ENCODE measurements at places on chromosomes 6 and 20. TPM values are rescaled to one million over a fixed set of nuclear protein-coding genes. Genes with fewer than 3 reads are reported as not detected.
A peak's percentile ranks its signal among the peaks of the same experiment; 100 is the strongest.

DNA sequence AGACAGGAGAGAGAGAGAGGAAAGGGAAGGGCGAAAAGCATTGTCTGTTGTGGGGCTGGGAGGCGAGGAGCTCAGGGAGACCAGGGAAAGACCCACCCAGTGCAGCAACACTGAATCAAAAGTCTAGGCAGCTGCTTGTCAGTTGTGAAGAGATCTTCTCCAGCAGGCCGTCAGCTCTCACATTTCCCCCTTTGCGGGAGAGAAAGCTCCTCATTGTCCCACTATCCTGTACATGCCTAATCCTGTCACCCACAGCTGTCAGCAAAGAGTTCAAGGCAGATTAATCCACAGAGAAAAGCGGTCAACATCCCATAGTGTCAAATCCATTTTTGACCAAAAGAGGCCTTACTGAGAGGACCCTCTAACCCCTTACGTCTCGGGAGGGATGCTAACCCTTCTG, 27.3 kb downstream of the RNF182 start:
- H3K36me3 ChIP-seq = no peaks in the 10 kb centered on the region
- no peaks in the 10 kb centered on the region for H3K4me1 ChIP-seq
- H3K4me3 ChIP-seq = no peak overlapping the region
- DNase-seq = no peak
- H3K27me3 ChIP-seq = no peaks in the 10 kb centered on the region
- no peak overlapping the region for H3K27ac ChIP-seq

- H3K27me3 ChIP-seq = no peaks in the 10 kb centered on the region
- H3K36me3 ChIP-seq = no peaks in the 10 kb centered on the region
- no peak overlapping the region for H3K27ac ChIP-seq
- no peaks in the 10 kb centered on the region for H3K4me1 ChIP-seq
- H3K4me3 ChIP-seq = no peak overlapping the region
Measured at GRCh38 chr20:46660487-46660886, 9.2 kb upstream of the SLC13A3 start.

GRCh38 chr20:46970937-46971630, 76.4 kb downstream of the EYA2 start:
- H3K4me1 ChIP-seq = no peaks in the 10 kb centered on the region
- H3K27me3 ChIP-seq = no peaks in the 10 kb centered on the region
- H3K36me3 ChIP-seq = no peaks in the 10 kb centered on the region
- no peak for DNase-seq
- no peak overlapping the region for H3K4me3 ChIP-seq
- no peak overlapping the region for H3K27ac ChIP-seq

DNA sequence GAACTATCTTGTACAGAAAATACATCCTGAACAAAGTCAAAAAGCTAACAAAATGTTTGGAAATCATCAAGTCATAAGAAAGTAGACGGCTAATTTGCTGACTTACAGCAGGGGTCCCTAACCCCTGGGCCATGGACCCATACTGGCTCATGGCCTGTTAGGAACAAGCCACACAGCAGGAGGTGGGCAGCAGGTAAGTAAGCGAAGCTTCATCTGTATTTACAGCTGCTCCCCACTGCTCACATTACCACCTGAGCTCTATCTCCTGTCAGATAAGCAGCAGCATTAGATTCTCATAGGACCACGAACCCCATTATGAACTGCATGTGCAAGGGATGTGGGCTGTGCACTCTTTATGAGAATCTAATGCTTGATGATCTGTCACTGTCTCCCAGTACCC, 115.5 kb downstream of the CDK19 start:
- no peaks in the 10 kb centered on the region for H3K27me3 ChIP-seq
- no peak for DNase-seq
- H3K4me3 ChIP-seq = no peak overlapping the region
- no peak overlapping the region for H3K27ac ChIP-seq
- no peaks in the 10 kb centered on the region for H3K4me1 ChIP-seq
- no peaks in the 10 kb centered on the region for H3K36me3 ChIP-seq

GRCh38 chr6:56046576-56046975, 171.2 kb upstream of the BMP5 start:
- DNase-seq = no peak
- H3K27me3 ChIP-seq = no peaks in the 10 kb centered on the region
- no peaks in the 10 kb centered on the region for H3K36me3 ChIP-seq
- no peaks in the 10 kb centered on the region for H3K4me1 ChIP-seq
- H3K27ac ChIP-seq = no peak overlapping the region

- no peaks in the 10 kb centered on the region for H3K36me3 ChIP-seq
- peaks cover 14% of the 10 kb centered on the region for H3K27me3 ChIP-seq
- DNase-seq = no peak
- peak overlapping the region; percentile 7 for H3K4me3 ChIP-seq
- no peaks in the 10 kb centered on the region for H3K4me1 ChIP-seq
- peak overlapping the region; percentile 23 for H3K27ac ChIP-seq
Measured at GRCh38 chr6:26252077-26252472, 112.9 kb upstream of the BTN3A2 start.

GRCh38 chr20:24960861-24961260, 11.8 kb downstream of the CST7 start:
- no peaks in the 10 kb centered on the region for H3K4me1 ChIP-seq
- H3K27ac ChIP-seq = no peak overlapping the region
- no peak overlapping the region for H3K4me3 ChIP-seq
- H3K27me3 ChIP-seq = no peaks in the 10 kb centered on the region

GRCh38 chr20:50408526-50409364, 101.4 kb upstream of the PTPN1 start:
- no peak for DNase-seq
- peak overlapping the region; percentile 67 for H3K27ac ChIP-seq
- H3K27me3 ChIP-seq = no peaks in the 10 kb centered on the region
- H3K36me3 ChIP-seq = no peaks in the 10 kb centered on the region

DNA sequence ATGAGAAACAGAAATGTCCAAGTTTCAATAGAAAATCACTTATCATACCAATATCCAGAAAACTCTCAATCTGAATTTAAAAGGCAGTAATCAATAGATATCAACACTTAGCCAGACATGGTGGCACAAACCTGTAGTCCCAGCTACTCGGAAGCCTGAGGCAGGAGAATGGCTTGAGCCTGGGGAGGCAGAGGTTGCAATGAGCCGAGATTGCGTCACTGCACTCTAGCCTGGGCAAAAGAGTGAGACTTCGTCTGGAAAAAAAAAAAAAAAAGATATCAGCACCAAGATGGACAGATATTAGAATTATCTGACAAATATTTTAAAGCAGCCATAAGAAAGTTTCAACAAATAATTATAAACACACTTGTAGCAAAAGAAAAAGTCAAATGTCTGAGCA, 47.0 kb downstream of the TCP11 start:
- no peak for DNase-seq
- H3K27ac ChIP-seq = no peak overlapping the region
- no peak overlapping the region for H3K4me3 ChIP-seq
- H3K27me3 ChIP-seq = no peaks in the 10 kb centered on the region
- H3K4me1 ChIP-seq = no peaks in the 10 kb centered on the region

DNA sequence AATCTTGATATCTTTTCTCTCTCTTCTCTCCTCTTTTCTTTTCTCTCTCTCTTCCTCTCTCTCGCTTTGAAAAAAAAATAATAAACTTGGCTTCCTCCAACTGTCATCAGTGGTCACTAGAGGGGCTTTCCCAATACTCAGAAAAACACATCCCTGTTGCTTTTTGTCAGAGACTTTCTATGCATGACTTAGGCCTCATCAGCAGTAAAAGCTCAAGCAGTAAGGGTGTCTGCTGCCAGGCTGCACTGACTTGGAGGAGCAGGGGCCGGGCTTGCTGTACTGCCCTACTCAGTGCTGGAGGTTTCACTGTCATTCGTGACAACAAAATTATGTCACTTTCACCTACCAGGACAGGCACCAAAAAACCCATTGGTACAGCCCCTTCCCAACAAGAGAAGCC, 272.0 kb downstream of the ADGB start:
- no peaks in the 10 kb centered on the region for H3K36me3 ChIP-seq
- no peak overlapping the region for H3K4me3 ChIP-seq
- no peaks in the 10 kb centered on the region for H3K27me3 ChIP-seq
- no peaks in the 10 kb centered on the region for H3K4me1 ChIP-seq
- no peak overlapping the region for H3K27ac ChIP-seq

DNA sequence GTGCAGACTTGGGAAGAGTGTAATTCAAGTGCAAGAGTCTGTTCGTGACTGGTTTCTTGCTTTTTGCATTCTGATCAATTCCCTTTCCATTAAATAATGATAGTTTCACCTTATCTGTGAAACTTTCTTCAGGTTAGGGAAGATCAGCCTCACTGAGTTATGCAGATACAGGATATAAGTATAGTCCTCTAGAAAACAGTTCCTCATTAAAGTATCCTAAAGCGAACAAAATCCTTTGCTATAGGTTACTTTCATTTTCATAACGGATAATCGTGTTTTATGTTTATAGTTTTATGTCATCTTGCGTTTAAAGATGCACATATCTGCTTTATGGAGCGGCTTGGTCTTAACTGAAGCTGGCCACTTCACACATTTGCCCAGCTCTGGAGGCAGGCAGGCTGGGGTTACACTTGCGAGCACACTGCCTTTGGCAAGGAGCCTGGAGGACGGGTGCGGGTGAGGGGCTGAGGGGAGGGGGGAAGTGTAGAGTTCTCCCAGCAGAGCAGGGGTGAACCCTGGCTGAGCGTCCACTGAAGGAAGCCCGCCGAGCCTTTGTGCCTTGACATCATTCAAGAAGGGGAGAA, 123.5 kb upstream of the IFNGR1 start:
- no peak for DNase-seq
- no peaks in the 10 kb centered on the region for H3K36me3 ChIP-seq
- H3K27ac ChIP-seq = no peak overlapping the region
- H3K27me3 ChIP-seq = no peaks in the 10 kb centered on the region

DNA sequence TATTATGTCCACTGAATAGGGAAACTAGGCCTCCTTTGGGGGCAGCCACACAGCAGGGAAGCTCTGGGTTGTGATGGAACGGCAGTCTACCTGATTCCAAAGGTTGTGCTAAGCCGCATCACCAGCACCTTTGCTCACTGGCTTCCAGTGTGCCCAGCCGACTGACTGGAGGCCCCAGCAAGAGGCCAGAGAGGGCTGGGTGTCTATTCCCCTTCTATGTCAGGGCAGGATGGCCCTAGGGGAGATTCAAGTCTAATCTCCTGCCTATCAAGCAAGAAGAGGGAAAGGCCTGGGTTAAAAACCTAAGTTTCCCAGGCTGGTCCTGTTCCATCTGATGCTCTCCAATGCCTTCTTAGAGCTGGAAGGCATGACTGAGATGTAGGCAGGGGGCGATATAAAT, 53.6 kb downstream of the JPH2 start:
- peak overlapping the region; percentile 70 for H3K27ac ChIP-seq
- no peak for DNase-seq
- H3K36me3 ChIP-seq = no peaks in the 10 kb centered on the region
- no peaks in the 10 kb centered on the region for H3K27me3 ChIP-seq

GRCh38 chr6:66264376-66264775, 557.4 kb upstream of the EYS start:
- no peaks in the 10 kb centered on the region for H3K4me1 ChIP-seq
- no peak for DNase-seq
- H3K27me3 ChIP-seq = no peaks in the 10 kb centered on the region
- H3K27ac ChIP-seq = no peak overlapping the region
- H3K36me3 ChIP-seq = no peaks in the 10 kb centered on the region
- H3K4me3 ChIP-seq = no peak overlapping the region

GRCh38 chr20:37602634-37603033, 75.0 kb upstream of the BLCAP start:
- no peak for DNase-seq
- H3K27ac ChIP-seq = no peak overlapping the region
- H3K4me1 ChIP-seq = no peaks in the 10 kb centered on the region
- H3K4me3 ChIP-seq = no peak overlapping the region
- no peaks in the 10 kb centered on the region for H3K36me3 ChIP-seq

GRCh38 chr6:28817808-28818145, 106.0 kb downstream of the TRIM27 start:
- H3K4me3 ChIP-seq = no peak overlapping the region
- peaks cover 15% of the 10 kb centered on the region for H3K27me3 ChIP-seq
- no peak overlapping the region for H3K27ac ChIP-seq
- no peaks in the 10 kb centered on the region for H3K4me1 ChIP-seq

DNA sequence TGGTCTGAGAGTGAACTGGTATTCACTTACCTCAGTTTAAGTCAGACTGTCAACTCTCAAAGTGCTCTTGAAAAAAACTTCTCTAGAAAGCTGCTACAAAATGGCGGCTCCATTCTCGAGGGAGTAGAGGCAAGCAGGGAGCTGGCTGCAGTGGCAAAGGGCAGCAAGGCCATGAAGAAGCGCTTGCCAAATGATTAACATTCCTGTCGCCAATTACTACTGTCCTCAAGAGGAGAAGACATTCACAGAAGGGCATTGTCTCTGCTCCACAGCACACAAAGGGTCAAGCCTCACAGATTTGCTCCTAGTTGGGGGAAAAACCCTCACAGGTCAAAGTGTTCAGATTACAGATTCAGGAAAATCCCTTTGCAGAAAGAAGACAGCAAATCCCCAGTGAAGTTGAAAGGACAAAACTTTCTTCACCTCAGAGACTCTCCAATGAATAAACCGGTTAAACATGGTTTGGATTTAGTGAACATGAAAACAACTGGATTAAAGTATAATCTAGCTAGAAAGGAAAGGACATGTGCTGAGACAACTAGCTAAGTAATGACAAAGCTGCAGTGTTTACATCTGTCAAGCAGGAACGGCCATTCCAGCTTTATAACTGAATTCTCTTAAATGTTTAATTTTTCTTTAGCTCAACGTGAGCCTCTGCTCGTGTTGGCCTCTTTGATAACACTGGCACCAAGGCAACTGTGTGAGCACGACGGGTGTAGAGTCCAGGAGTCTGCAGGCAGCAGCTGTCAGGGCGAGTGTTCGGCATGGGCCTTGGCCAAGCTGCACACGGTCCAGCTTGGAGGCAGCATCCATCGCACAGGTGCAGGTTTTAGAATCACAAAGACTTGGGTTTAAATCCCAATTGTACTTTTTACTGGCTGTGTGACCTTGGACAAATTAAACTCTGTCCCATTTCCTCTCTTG, 37.6 kb downstream of the NR2E1 start:
- no peaks in the 10 kb centered on the region for H3K27me3 ChIP-seq
- H3K27ac ChIP-seq = no peak overlapping the region
- no peaks in the 10 kb centered on the region for H3K36me3 ChIP-seq
- no peaks in the 10 kb centered on the region for H3K4me1 ChIP-seq
- no peak overlapping the region for H3K4me3 ChIP-seq

- no peaks in the 10 kb centered on the region for H3K27me3 ChIP-seq
- no peak overlapping the region for H3K4me3 ChIP-seq
- DNase-seq = no peak
- no peaks in the 10 kb centered on the region for H3K4me1 ChIP-seq
- no peak overlapping the region for H3K27ac ChIP-seq
Measured at GRCh38 chr6:13913226-13914001, 11.3 kb upstream of the RNF182 start.

- H3K4me1 ChIP-seq = no peaks in the 10 kb centered on the region
- no peaks in the 10 kb centered on the region for H3K36me3 ChIP-seq
- no peak overlapping the region for H3K27ac ChIP-seq
- H3K4me3 ChIP-seq = no peak overlapping the region
Measured at GRCh38 chr6:37850260-37850659, 30.7 kb downstream of the ZFAND3 start.

GRM4 gene
- not detected for total RNA-seq

KIAA0408 gene
- 31.2 TPM for total RNA-seq

ATP9A gene
- total RNA-seq = 15.1 TPM

OR5V1 gene
- total RNA-seq = not detected

RHAG gene
- total RNA-seq = not detected

ESR1 gene
- 178 TPM for total RNA-seq

HDGFL1 gene
- not detected for total RNA-seq

MYLK2 gene
- not detected for total RNA-seq

ADTRP gene
- total RNA-seq = not detected

PRL gene
- total RNA-seq = not detected
